Uterus (tissue), 4 donors: ENCODE measurements at places on chromosomes 2 and 18.

DNA sequence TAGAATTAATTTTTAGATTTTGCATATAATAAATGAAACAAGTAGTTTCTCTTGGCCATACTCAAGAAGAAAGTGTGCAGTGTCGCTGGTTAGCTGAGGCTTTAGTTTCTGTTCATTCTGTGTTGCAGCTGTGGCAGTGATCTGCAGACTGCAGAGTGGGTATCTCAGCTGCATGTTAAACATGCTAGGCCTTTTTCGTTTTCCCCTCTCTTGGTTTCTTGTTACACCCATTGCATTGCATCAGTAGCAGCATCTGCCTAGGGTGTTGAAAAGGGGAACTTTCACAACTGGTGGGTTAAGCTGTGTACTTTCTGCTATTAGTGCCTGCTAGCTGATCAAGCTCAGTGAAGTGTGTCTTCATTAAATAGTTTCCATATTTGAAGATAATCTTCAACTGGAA lies 51.3 kb downstream of the ACSL3 start:
- DNase-seq = no peak

DNA sequence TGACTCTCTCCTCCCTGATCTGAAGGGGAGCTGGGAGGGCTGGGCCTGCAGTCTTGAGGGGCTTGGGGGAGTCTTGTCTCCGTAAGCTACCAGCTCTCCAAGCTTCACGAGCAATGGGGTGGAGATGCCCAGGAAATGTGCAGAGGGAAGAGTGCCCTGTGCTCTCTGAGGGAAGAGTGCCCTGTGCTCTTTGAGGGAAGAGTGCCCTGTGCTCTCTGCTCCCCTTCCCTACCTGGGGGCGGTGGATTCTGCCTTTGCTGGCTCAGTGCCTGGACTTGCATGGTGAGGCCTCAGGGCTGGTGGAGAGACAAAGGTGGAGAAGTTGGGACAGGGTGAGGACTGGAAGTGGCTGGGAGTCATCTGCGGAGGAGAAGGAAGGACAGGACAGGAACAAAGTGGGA lies 72.7 kb downstream of the TWIST2 start:
- no peak for DNase-seq

DNA sequence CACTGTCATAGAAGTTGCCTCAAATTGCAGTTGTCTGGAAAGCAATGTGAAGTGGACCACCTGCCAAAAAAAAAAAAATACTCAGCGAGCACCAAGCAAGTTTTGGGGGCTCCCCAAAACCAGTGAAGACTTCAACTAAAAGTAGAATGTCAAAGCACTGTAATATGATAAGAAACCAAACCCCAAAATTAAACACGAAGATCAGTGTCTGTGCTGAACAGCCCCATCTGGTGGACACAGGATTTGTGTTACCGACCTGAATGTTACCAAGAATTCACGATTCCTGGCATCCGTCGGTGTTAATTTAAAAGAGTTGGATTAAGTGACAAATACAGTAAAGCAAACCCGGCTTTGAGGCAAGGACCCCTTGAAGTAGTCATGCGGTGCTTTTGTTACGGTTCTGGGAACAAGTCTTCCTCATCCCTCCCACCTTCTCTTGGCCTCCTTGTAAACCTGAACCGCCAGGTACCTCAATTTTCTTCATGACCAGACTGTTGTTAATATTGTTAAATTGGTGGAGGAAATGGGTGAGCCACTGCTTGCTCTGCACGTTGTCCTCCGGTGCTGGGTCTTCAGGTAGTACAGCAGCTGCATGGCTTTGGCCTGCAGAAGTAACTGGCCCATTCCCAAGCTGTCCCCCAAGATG lies 31.3 kb upstream of the SSB start:
- DNase-seq = peak; percentile 62

GRCh38 chr18:34801774-34802173 lies 91.7 kb downstream of the DTNA start:
- DNase-seq = no peak

- no peak for DNase-seq
Observed at GRCh38 chr2:70574618-70575017, 21.0 kb upstream of the TGFA start.

DNA sequence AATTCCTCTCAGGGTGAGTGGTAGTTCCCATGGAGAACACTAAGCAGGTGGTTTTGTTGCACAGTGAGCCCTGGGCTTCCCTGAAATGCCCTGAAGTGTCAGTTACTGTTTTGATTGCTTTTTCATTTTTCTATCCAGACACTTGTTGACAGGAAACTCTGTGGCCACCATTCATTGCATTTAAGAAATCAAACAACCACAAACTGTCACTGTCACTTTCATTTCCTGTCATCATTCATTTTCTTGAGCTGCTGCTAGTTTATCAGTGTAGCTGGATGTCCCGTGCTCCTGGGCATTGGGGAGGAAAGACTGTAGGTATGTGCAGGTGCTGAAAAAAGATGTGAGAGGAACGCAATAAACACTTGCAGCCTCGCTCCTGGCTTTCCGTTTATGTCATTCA lies 891.6 kb upstream of the ZEB2 start:
- no peak for DNase-seq

- DNase-seq = no peak
Observed at GRCh38 chr18:72866442-72866900, 1.3 kb downstream of the NETO1 start.

- DNase-seq = no peak
Observed at GRCh38 chr2:46557788-46558187, 78.4 kb downstream of the TMEM247 start.

- no peak for DNase-seq
Observed at GRCh38 chr2:76312236-76312635, 601.5 kb upstream of the GCFC2 start.

GRCh38 chr18:48957616-48958015 lies 6.9 kb upstream of the SMAD7 start:
- no peak for DNase-seq

GRCh38 chr2:105186967-105187498 lies 54.5 kb upstream of the GPR45 start:
- no peak for DNase-seq

GRCh38 chr2:190343536-190344275 lies at the start of gene INPP1:
TSS of gene INPP1 (plus strand) at chr2:190343589. CDS start at chr2:190360103, 16,514 bp downstream.
- peak; percentile 77 for DNase-seq

DNA sequence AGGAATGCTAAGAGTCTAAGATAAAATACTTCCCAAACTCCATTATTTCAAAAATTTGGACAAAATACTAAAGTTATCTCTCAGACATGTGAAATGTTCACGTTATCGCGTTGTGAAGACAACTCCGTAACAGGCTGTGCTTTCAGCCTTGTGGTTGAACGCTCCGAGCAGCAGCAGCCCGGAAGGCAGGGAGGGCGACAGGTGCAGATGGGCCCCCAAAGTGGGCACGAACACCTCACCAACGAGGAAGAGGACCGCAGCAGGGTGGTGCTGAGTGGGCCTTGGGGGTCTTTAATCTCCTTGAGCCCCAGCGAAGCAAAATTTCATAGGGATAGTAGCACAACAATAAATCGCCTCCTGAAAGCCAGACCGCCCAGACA lies 1.0 kb upstream of the FAM110C start:
- peak; percentile 30 for DNase-seq

- DNase-seq = no peak
Observed at GRCh38 chr2:19371996-19372582, 13.7 kb upstream of the OSR1 start.

- no peak for DNase-seq
Observed at GRCh38 chr2:39521876-39522517, 84.9 kb upstream of the MAP4K3 start.

GRCh38 chr2:233817361-233817911 lies 36.9 kb downstream of the HJURP start:
- no peak for DNase-seq

- no peak for DNase-seq
Observed at GRCh38 chr2:35891528-35891927, 464.1 kb upstream of the CRIM1 start.

GRCh38 chr2:59920307-59920706 lies 633.1 kb downstream of the BCL11A start:
- DNase-seq = no peak

GRCh38 chr2:151575338-151575737 lies 158.9 kb downstream of the NEB start:
- DNase-seq = no peak

GRCh38 chr2:2787301-2787907 lies 456.3 kb upstream of the MYT1L start:
- no peak for DNase-seq

DNA sequence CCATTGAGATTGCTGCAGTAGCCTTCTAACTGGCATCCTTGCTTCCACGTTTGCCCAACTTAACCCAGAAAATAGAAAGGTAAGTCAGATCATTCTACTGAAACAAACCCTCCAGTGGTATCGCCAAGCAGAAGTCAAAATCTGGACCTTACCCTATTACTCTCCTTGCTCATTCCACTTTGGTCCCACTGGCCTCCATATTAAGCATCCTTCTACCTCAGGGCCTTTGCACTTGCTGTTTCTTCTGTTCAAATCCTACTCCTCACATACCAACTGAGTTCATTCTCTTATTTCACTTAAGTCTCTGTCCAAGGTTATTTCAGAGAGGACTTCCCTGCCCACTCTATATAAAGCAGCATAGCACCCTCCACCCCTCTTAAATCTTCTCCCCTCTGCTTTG lies 84.5 kb downstream of the SPRED2 start:
- no peak for DNase-seq

DNA sequence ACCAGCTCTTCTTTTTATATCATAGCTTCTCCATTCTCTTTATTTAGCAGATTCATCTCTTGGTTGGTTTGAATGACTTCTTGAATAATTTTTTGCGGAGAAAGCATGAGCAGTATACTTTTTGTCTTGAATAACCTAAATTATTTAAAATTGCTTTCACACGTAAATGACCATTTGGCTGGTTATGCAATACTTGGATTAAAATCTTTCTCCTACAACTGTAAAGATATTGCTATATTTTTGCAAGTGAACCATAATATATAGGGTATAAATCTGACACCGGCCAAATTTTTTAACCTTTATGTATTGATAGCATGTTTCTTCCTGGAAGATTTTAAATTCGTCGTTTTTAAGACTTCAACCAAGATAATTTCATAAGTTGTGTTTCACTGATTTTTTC lies 6.2 kb upstream of the ZSWIM2 start:
- DNase-seq = no peak

- no peak for DNase-seq
Observed at GRCh38 chr2:7508296-7508943, 591.2 kb downstream of the RNF144A start.

GRCh38 chr2:71856773-71857525 lies 290.7 kb downstream of the CYP26B1 start:
- DNase-seq = no peak

DNA sequence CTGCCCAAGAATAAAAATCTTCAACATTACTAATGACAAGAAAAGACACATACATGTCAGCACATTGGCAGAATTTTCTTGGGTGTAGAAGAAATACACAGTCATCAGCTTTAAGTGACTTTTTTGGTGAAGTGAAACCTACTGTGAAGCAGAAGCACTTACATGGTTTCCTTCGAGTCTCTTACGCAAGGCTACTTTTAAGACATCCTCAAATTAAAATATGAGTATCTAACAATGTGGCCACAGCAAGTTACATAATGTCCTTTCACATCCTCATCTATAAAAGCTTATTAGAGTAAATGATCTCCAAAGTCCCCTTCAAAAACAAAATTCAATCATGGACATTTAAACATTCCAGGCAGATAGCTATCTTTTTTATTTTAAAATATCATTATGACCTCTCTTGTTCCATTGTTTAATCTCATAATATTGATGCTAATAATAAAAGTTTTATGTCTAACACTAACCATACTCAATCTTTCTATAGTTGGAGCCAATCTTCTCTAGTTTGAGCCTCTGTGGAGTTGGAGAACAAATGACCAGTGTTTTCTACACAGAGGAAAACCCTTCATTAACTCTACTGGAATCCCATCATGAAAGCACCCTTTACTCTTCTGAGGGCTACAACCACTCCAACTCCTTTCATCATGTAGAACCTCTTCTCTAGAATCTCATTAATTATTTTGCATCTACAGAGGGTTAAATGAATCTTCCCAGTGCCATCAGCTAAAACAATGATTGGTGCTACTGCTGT lies 182.2 kb upstream of the ZFP36L2 start:
- no peak for DNase-seq

DNA sequence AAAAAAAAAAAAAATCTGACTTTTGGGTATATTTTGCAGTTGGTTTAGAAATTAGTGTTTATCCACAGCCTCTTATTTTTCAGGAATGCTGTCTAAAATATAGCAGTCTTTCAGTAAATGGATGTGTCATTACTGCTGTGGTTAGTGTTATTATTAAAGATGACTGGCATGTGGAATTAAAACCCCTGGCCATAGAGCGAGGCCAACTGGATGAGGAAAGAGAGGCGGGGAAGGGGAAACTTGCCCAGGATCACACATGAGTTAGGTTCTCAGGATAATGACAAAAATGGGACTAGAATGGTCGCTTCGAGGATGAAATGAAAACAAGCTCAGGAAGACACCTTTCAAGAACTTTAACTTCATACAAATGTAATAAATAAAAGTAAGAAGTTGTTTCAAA lies 57.4 kb upstream of the APCDD1 start:
- no peak for DNase-seq

- DNase-seq = no peak
Observed at GRCh38 chr2:50315336-50315735, 716.6 kb downstream of the NRXN1 start.

GRCh38 chr2:1991126-1991525 lies 246.8 kb upstream of the PXDN start:
- DNase-seq = no peak

GRCh38 chr2:3487028-3487425 lies 32.3 kb downstream of the ADI1 start:
- DNase-seq = no peak

GRCh38 chr2:14633061-14633460 lies 544 bp downstream of the LRATD1 start:
- DNase-seq = no peak

GRCh38 chr18:41353777-41354528 lies 601.1 kb upstream of the PIK3C3 start:
- no peak for DNase-seq
